ENCODE measurements at places on chromosomes 1 and 21.
A peak's percentile ranks its signal among the peaks of the same experiment; 100 is the strongest.

- DNase-seq = no peak
Observed at GRCh38 chr1:109930252-109930993, 19.8 kb downstream of the CSF1 start.

- DNase-seq = no peak
Observed at GRCh38 chr1:6385488-6386191, 7.9 kb downstream of the ACOT7 start.

DNA sequence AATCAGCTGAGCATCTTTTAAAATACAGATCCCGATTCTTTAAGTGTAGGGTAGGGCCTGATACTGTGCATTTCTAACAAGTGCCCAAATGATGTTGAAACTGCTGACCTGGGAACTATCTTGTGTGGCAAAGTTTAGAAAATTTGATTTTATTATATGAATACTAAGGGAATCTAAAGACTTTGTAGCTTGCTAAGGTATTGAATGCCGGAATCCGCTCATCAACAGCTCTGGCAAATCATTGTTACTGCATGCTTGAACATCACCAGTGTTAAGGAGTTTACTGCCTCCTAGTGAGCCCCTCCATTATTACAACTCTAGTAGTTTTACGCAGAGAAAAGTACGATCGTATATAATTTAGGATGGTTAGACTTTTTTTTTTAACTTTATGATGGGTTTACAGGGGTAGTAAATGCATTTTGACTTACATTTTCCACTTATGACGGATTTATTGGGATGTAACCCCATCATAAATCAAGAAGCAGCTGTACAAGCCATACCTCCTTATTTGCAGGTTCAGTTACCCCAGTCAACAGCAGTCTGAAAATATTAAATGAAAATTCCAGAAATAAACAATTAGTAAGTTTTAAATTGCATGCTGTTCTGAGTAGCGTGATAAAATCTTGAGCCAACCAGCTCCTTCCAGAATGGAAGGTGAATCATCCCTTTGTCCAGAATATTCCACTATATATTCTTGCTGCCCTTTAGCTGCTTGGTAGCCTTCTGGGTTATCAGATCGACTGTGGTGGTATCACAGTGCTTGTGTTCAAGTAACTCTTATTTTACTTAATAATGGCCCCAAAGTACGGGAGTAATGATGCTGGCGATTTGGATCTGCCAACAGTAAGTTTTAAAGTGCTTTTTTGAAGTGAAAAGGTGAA is 892 bp downstream of the TYW3 start:
- no peak for DNase-seq

DNA sequence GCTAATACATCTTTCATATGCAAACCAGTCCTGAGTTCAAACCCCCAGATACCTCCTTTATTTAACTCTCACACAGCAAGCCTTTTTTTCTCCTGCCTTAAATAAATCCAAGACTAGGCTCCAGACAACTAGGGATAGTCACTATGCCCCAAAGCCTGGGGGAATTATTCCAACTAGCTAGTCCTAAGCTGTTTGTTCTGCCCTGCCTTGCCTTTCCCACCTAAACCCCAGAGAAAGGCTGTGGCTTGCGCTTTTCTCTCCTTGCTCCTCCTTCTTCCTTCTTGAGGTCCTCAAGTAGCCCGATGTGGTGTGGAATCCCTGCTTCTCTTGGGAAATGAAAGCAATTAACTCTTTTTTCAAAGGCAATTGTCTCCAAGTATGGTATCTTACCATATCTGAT is 31.8 kb downstream of the C1orf87 start:
- DNase-seq = no peak

GRCh38 chr1:201990427-201990826 is 8.0 kb downstream of the RNPEP start:
- no peak for DNase-seq

- no peak for DNase-seq
Observed at GRCh38 chr1:233342086-233342485, 14.6 kb downstream of the MAP3K21 start.

- peak; percentile 41 for DNase-seq
Observed at GRCh38 chr1:39205102-39205780, 746 bp downstream of the MACF1 start.
